ENCODE measurements at places on chromosomes 1 and 21.
A peak's percentile ranks its signal among the peaks of the same experiment; 100 is the strongest.

- DNase-seq = no peak
These were observed 306.0 kb upstream of the KAZN start for GRCh38 chr1:14292520-14292919.

- DNase-seq = no peak
These were observed 446.6 kb downstream of the PTPRU start for GRCh38 chr1:29682919-29683295.

- DNase-seq = no peak
These were observed 326.4 kb downstream of the TGFB2 start for GRCh38 chr1:218671573-218671972.

- DNase-seq = no peak
These were observed 174.1 kb upstream of the SGIP1 start for GRCh38 chr1:66359815-66360214.

DNA sequence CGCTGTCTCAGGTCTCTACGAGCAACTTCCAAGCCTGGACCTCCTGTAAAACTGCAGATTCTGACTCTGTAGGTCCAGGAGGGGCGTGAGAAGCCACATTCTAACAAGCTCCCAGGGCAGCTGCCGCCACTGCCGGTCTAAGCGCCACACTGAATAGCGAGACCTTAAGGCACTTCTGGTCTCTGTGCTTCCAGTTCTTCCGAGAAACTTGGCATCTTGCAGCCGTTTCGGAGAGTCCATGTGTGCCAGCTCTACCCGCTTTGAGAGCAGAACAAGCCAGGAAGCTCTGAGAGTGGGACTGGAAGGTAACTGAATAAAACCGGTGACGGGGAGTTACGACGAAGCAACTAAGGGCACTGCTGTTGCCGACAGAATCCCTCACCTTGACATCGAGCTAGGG is 12.5 kb downstream of the AGT start:
- no peak for DNase-seq

- no peak for DNase-seq
These were observed 103.3 kb downstream of the DIRAS3 start for GRCh38 chr1:67947114-67947513.

GRCh38 chr1:50976890-50977574 is 7.0 kb downstream of the CDKN2C start:
- DNase-seq = no peak

DNA sequence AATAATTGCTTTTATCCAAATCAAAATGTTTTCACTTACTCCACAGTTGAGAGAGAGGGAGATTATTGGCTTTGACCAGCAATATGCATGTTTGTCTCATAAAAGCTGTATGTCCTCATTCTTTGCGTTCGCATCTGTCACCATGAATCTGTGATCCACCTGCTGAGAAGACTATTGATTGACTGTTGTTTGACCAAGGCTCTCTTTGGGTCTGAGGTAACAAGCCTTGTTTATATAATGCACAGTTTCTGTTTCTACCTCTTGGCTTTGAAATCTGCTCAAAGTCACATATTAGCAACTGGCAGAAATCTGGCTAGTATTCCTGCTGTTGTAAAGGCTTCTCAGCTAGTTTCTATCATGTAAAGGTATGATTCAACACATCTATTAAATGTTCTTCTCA is 157.0 kb downstream of the LYPLAL1 start:
- DNase-seq = no peak

- no peak for DNase-seq
These were observed 14.1 kb downstream of the DYRK1A start for GRCh38 chr21:37380349-37381323.

- DNase-seq = no peak
These were observed 432 bp upstream of the SIM2 start for GRCh38 chr21:36698385-36698980.

GRCh38 chr1:41618871-41619270 is 134.4 kb upstream of the EDN2 start:
- no peak for DNase-seq

GRCh38 chr1:1407636-1408318 is 684 bp upstream of the MRPL20 start:
- no peak for DNase-seq

DNA sequence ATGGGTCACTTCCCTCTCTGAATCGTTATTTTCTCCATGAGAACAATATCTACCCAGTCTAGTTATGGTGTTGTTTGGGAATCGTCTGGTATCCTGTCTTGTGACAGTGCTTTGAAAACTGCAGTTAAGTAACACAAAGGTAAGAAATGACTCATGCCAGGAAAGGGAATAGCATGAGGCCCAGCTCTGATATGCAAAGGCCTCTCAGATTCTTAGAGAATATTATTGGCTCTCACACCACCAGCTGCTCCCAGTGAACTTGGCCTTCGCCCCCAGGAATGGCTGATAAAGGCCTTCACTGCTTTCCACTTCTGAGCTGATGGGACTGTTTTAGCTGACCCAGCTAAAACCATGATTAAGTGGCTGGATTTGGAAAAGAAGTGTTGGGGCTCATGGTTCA is 27.1 kb downstream of the NEK2 start:
- DNase-seq = no peak

- no peak for DNase-seq
These were observed 26.4 kb upstream of the EVA1B start for GRCh38 chr1:36349839-36350238.

GRCh38 chr1:212113706-212114105 is 78.2 kb downstream of the DTL start:
- no peak for DNase-seq

GRCh38 chr1:235397733-235398132 is 30.5 kb downstream of the TBCE start:
- no peak for DNase-seq

DNA sequence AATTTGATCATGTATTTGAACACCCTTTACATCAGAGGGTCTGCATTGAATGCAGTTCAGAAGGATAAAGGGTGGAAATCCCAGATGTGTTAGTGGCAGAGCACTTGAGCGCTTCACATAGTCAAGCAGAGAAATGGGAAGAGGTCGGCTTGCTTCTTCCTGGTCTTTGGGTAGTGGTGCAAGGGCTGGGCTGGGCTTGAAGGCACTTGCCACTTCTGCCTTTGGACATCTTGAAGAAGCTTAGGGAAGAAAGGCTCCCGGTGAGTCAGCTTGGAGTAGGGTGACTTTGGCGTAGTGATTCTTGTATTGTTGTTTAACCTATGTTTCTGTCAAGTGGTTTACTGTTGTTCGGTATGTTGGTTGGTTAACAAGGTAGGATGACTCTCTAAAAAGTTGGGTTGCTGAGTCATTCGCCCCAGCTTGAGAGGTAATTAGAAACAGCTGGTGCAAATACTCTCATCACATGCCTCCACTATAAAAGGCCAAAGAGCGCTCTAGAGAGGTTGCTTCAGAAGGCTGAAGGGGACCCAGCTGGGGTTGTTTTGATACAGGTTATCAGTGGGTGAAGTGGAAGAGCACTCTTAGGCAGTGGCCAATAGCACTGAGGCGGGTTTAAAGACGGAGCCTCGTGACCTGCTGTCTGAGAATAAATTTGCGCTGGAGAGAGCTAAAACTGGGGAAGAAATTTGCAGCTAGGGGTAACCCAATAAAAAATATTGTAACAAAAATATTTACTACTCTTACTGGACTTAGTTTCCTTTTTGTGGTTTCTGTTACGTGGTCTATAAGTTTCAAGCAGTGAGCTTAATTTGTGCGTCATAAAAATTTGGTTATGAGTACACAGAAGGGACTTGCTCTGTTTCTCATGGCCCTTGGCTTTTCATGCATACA is 1.4 kb downstream of the BACH1 start:
- peak; percentile 12 for DNase-seq

DNA sequence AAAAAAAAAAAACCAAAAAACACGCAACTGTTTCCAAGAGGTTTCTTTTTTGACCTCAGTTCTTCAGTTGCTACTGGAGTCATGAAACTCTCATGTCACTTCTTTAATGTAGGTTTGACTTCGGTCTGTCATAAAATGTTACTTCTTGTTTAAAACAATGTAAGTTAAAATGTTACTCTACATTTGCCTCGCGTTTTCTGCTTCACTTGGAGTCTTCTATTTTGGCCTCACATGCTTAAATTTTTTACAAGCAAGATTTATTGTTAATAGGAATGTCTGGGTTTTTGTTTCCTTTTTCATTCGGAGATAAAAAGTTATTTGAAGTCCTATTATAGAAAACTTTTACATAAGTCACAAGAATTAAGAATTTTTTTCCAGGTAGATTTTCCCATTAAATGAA is 880.2 kb downstream of the LTN1 start:
- DNase-seq = no peak

- DNase-seq = no peak
These were observed 20.0 kb downstream of the CCDC185 start for GRCh38 chr1:223413216-223413615.

GRCh38 chr1:9555942-9556341 is 16.7 kb downstream of the SLC25A33 start:
- no peak for DNase-seq

- DNase-seq = no peak
These were observed 35.3 kb upstream of the FMN2 start for GRCh38 chr1:240056350-240056749.

GRCh38 chr1:55352080-55352810 is 137.1 kb upstream of the USP24 start:
- DNase-seq = no peak

Measured in stimulated activated CD4-positive, alpha-beta T cell treated with anti-CD3 and anti-CD28 coated beads, Interleukin-12 subunit alpha, Interleukin-12 subunit beta, amount 100 ng/mL, for 24 hours (primary cell).